ENCODE measurements at places on chromosomes 13 and 19. TPM values are rescaled to one million over a fixed set of nuclear protein-coding genes. Genes with fewer than 3 reads are reported as not detected.

The FCGBP gene
- 73.5 TPM for total RNA-seq

The DNAAF3 gene
- total RNA-seq, result 16.1 TPM

DNA sequence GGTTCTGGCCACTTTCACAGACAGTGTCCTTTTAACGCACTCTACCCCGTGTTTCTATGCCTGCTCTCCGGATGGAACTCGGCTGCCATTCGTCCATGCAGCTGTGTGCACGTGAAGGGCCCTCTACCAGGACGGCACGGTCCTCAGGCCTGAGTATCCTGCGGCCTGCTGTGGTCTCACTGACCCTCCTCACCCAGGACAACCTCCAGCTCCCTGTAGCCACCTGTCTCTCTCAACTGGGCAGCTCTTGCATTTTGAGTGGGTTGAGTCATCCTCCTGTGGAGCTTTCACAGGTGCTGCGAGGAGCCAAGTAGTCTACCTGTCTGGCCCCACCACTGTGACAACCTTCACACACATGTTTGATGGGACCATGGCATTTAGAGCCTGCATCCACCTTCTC is 321.7 kb upstream of the TSHZ3 start:
- no peaks in the 10 kb centered on the region for H3K27me3 ChIP-seq
- no peak for DNase-seq
- no peak overlapping the region for H3K4me3 ChIP-seq
- no peak overlapping the region for H3K27ac ChIP-seq

- no peak overlapping the region for H3K27ac ChIP-seq
- H3K4me1 ChIP-seq, result no peaks in the 10 kb centered on the region
- no peaks in the 10 kb centered on the region for H3K36me3 ChIP-seq
- no peak overlapping the region for H3K4me3 ChIP-seq
- H3K27me3 ChIP-seq, result no peaks in the 10 kb centered on the region
Observed at GRCh38 chr13:26184791-26185250, 37.3 kb downstream of the RNF6 start.

GRCh38 chr13:37735293-37735692 is 134.3 kb downstream of the TRPC4 start:
- H3K36me3 ChIP-seq, result no peaks in the 10 kb centered on the region
- no peaks in the 10 kb centered on the region for H3K4me1 ChIP-seq
- no peak overlapping the region for H3K27ac ChIP-seq
- H3K4me3 ChIP-seq, result no peak overlapping the region
- no peaks in the 10 kb centered on the region for H3K27me3 ChIP-seq

- H3K4me1 ChIP-seq, result peaks cover 31% of the 10 kb centered on the region
- peaks cover 25% of the 10 kb centered on the region for H3K36me3 ChIP-seq
- no peak overlapping the region for H3K4me3 ChIP-seq
- no peaks in the 10 kb centered on the region for H3K27me3 ChIP-seq
Observed at GRCh38 chr19:42286349-42287016, 15.4 kb upstream of the PRR19 start.

DNA sequence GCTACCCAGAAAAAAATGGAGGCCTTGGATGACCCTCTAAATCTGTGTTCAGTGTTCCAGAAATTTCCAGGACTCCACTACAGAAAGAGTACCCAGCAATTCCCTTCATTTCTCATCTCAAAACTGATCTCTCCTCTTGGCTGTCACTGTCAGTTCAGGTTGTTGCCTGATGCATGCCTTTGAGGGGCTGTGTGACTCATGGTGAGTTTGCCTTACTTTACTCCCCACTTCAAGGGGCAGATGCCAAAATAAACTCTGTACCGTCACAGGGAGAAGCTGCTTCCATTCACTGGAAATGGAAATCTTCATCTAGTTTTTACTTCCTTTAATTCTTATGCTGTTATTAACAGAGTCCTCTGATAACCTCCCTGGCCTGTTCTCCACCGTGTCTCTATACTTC is 1075.0 kb downstream of the DIAPH3 start:
- no peaks in the 10 kb centered on the region for H3K36me3 ChIP-seq
- no peak overlapping the region for H3K27ac ChIP-seq

DNA sequence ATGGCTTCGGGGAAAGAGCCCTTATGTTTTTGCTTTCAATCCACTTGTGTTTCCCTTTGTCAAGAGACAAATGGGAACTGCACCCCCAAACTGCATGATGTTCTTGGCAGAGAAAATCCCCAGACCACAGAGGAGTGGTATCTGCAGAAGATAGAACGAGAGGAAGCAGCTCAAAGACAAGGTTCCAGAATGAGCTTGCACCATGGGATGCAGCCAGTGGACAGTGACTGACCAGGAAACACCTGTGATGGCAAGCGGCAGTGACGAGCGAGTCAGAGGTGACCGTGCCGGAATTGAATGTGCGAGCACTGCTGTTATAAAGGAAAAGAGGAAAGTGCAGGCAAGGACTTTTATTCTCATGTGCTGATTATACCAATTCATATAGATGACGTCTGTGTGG is 46.3 kb downstream of the IRS2 start:
- no peak for DNase-seq
- no peak overlapping the region for H3K4me3 ChIP-seq
- no peak overlapping the region for H3K27ac ChIP-seq
- no peaks in the 10 kb centered on the region for H3K27me3 ChIP-seq
- no peaks in the 10 kb centered on the region for H3K4me1 ChIP-seq
- no peaks in the 10 kb centered on the region for H3K36me3 ChIP-seq

DNA sequence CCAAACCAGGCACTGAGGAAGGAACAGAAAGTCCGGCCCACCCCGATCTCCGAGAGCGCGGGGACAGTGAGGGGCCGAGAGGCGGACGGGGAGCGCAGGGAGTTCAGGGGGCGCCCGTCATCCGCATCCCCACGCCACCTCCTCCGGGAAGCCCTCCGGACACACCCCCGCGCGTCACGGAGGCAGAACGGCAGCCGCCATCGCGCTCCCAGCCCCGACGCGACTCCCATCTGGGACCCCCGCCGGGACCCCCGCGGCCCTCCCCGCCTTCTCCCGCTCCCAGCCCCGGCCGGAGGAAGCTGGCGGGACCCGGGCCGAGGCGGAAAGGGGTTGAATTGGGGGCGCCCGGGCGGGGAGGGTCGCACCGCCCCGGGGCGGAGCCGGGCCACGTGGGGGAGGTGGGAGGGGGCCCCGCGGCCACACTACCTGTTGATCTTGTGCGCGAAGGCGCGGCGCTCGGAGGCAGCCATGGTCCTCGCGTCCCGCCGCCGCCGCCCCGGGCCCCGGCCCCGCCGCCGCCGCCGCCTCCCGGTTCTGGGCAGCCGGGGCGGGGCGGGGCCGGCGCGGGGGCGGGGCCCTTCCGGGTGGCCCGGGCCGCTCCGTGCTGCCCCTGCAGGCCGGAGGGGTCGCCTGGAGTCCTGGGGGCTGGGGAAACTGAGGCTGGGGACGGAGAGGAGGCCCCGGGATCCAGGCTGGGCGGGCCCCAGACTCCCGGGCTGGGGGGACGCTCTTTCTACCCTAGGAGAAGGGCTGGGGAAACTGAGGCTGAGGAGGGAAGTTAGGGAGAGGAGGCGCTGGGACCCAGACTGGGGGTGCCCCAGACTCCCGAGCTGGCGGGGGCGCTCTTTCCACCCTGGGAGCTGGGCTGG is at the start of gene DOCK6:
Gene DOCK6 (minus strand): TSS at position 554 of the 869 bp plus-strand sequence. CDS start 84 bp downstream, at position 470.
- no peaks in the 10 kb centered on the region for H3K4me1 ChIP-seq
- no peaks in the 10 kb centered on the region for H3K27me3 ChIP-seq
- H3K36me3 ChIP-seq, result no peaks in the 10 kb centered on the region
- DNase-seq, result no peak
- peak within 1 kb of the TSS; percentile 93 for H3K4me3 ChIP-seq
- H3K27ac ChIP-seq, result peak within 1 kb of the TSS; percentile 86
